ENCODE measurements at places on chromosomes 6 and 20.

GRCh38 chr6:29426654-29427053 lies 11.9 kb downstream of the OR12D1 start:
- no peak for DNase-seq

DNA sequence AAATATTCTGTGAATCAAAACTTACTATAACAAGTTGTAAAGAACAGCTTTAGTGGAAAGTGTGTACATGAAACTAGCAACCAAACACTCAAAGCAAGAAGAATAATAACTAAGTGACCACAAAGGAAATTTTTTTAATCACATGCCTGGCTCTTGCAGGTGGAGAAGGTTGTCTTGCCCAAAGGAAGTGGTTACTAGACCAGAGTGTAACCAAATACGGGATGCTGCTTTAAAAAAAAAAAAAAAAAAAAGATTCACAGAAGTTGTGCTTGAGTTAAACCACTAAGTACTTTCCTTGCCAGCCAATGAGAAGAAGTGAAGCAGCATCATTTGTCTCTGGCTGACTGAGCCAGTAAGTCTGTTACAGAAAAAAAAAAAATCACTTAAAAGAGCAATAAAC lies 19.1 kb upstream of the HLA-DQB1 start:
- peak; percentile 91 for DNase-seq

GRCh38 chr6:53579338-53579737 lies 34.4 kb upstream of the GCLC start:
- DNase-seq = no peak

- DNase-seq = peak; percentile 21
Measured at GRCh38 chr6:134295953-134296553, 21.9 kb downstream of the SGK1 start.

DNA sequence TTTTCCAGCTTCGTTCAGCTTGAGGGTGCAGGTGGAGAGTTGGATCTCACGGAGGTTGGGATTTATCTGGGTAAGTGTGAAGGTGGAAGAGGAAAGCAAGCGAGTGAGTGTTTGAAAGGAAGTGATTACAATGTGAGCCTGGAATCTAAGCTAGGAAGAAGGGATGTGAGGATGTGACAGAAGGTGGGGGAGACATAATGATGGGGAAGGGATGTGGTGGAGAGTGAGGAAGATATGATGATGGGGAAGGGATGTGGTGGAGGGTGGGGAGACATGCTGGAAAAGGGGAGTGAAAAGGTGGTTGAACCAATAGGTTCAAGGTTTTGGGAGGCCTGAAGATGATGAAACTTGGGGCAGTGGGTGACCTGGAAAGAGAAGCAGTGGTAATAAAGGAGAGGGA lies 23.2 kb downstream of the KIAA1755 start:
- DNase-seq = no peak

DNA sequence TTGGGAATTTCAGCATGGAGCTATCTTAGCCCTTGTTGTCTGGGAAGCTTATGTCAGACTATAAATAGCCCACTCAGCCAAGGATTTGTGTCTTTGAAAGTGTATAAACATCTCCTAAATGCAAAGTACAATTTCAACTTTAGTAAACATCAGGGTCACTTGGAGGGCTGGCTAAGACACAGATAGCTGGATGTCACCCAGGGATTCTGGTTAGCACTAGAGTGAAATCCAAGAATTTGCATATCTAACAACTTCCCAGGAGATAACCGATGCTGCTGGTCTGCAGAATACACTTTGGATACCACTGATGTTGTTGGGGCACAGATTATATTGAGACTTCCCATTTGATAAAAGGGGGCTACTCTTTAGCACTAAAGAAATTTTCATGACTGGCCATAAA lies 130.9 kb downstream of the PAX1 start:
- DNase-seq = no peak
